ENCODE measurements at places on chromosomes 2 and 18.

GRCh38 chr2:28400419-28400818 is 7.8 kb downstream of the FOSL2 start:
- no peak for DNase-seq

DNA sequence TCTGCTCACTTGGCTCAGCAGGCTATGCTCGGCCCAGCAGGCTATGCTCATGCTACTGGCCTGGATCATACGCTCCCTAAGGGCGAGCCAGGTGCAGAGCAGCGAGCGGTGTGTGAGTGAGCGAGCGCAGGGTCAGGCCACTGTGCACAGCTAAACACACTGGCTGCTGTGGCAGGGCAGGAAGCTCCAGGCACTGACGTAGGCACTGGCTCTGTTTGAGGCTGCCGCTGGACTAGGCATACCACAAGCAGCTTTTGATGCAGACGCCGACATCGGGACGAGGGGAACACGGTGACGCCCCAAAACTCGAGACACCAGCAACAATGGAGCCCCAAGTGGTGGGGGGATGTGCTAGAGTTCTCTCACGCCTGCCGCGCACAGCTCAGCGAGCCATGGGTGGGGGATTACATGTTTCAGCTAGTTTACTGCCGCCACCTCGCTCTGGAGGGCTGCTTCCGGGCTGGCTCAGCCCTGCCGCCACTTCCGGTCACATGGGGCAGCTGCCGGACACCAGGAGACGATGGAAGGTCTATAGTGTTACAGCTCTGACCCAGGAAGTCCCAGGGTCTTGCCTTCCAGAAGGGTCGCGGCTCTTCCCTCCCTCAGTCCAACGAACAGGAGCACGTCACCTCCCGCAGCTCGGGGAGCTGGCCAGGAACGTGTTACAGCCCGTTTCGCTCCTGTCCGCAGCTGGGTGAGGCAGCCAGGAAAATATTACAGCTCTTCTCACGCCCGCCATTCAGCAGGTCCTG is 1176.9 kb upstream of the LRRTM1 start:
- DNase-seq = no peak

GRCh38 chr2:99824758-99825157 is 317.6 kb downstream of the AFF3 start:
- no peak for DNase-seq

GRCh38 chr2:69770193-69770702 is 28.3 kb downstream of the ANXA4 start:
- peak; percentile 33 for DNase-seq

DNA sequence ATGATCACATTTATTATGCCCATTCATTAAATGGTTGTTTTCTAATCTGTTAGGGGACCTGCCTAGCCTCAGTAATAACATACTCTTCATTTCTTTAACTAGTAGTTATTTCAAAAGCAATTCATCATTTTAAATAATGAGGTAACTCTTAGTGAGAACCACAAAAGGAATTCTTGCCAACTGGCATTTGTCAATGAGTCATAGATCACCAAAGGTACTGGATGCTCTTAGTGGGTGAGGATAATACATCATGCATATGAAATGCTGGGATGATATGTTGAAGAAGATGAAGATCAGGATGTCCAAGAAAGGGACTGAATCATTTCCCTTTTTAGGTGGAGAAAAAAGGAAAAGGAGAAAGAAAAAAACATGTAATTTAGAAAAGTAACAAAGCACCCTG is 826.2 kb upstream of the DDX18 start:
- DNase-seq = no peak

DNA sequence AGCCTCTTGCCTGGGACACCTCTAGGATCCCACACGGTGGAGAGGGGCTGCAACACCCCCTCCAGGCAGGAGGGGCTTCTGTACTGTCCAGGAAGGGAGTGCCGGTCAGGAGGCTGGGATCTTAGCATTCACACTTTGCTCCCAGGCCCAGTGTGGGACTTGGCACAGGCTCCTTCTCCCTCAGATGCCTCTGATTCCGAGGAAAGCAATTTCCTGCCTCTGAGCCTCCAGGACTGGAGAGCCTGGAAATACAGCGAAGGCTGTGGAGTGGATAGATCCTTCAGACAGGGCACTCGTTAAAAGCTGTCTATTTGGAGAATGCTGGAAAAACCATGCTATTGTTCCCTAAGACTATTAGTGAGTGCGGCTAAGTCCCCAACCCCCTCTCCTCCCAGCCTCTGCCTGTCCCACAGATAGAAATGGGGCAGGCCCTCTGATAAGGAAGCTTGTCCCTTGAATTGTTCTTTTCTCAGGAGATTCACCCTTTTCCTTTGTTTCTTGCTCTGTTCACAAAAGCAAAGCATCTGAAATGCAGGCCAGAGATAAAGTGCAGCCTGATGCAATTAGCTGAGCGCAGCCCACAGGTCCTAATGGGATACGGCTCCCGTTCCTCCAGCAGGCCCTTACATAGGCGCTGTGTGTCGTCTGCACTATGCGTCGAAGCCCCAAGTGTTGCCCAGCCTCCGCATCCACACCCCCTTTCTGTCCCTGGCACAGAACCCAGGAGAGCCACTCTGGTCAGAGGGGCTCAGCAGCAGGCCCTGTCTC is 252.2 kb downstream of the KLHL29 start:
- DNase-seq = no peak

DNA sequence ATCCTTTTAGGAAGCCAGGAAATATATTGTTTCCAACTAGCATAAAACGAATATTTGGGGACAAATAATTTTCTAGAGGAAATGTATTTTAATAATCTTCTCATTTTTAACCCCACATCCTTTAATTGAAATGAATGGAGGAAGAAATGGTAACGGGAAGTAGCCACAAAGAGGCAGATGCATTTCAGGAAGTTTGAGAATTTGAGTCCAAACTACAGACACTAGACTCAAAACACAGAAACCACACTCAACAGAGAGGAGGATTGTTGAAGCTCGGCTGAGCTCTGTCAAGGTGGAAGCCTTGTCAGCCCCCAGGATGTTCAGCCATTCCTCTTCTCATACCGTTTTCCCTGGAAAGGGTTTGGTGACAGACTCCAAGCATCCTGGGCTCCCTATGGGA is 288.5 kb downstream of the NAPG start:
- no peak for DNase-seq

DNA sequence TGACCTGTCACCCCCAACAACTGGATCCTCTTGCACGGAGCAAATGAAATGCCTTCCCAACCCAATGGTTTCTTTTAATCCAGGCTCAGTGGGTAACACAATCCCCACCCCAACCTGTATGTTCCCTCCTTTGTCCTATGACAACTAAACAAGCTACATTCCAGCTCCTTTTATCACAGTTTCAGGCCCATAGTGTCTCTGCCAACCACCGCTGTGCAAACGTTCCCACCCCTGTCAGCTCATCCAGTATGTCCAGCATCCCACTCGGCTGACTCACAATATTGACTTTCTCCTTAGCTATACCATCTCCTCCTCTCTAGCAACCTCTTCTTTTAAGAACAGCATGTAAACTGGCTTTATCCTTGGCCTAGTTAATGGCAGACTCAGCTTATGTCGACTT is 117.9 kb upstream of the PPP1CB start:
- no peak for DNase-seq

- DNase-seq = no peak
Measured at GRCh38 chr18:56645415-56646016, 5.6 kb upstream of the WDR7 start.

DNA sequence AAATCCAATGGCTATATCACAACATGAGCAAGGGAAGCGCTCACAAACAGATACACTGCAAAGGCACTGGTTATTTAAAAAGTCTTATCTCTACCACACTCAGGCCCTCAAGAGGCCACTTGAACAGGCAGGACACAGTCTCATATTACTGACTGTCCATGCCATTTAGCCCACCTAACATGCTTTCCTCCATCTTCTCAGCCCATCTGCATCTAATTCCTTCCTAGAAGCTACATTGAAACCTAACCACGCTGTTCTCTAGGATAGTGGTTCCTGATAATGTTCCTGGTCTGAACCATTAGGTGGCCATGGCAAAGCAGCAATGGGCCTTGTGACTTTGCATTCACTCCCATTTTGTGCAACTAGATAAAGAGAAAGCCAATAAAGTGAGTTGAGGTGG is 22.5 kb upstream of the NEB start:
- no peak for DNase-seq

DNA sequence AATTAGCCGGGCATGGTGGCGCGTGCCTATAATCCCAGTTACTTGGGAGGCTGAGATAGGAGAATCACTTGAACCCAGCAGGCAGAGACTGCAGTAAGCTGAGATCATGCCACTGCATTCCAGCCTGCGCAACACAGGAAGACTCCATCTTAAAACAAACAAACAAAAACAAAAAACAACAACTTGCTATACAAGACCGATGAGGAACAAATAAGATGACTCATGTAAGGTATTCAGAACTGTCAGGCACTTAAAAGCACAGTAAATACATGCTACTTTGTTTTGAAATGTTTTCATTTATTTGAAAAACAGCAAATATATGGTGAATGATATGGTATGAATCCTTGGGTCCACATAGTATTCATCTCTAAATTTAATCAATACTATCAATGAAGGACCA is 66.7 kb downstream of the TRIP12 start:
- DNase-seq = no peak

- no peak for DNase-seq
Measured at GRCh38 chr2:154623819-154624218, 74.7 kb upstream of the KCNJ3 start.

- no peak for DNase-seq
Measured at GRCh38 chr2:211737282-211737681, 801.3 kb downstream of the ERBB4 start.

- no peak for DNase-seq
Measured at GRCh38 chr18:76913583-76913982, 91.2 kb downstream of the ZNF236 start.

DNA sequence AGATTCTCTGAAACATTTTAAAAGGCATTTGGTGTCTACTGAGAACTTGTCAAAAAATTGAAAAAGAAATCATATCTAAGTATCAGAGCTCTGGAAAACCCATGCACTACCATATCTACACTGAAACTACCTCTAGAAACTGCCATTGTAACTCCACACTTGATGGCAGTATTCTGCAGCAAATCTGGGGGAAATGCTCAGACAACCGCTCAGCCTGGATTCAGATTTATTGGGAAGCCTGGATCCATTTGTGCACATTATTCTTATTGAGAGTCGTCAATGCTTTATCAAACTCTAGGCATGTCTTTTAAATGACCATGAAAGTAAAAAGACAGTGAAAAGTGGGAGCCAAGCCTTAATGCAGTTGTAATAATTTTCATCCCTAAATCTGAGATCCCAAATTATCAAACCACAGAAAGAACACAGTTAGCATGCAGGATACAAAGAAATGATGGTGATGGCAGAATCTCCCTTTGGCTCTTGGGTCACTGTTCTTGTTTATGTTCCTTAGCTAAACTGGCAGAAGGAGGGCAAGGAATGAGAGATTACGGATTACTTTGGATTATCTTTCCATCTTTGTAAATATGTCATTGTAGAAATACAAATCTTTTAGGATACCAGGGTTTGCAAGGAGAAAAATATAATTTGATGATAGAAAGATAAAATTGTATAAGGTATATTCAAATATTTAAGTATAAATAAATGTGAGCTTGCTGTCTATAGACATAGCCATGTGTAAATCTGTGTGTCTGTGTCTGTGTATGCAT is 512.1 kb upstream of the SYT4 start:
- no peak for DNase-seq

GRCh38 chr2:134936691-134937090 is 18.1 kb downstream of the CCNT2 start:
- no peak for DNase-seq
